GM23338 (cell line): ENCODE measurements at places on chromosomes 6 and 20. TPM values are rescaled to one million over a fixed set of nuclear protein-coding genes. Genes with fewer than 3 reads are reported as not detected.

GCLC gene
- total RNA-seq = 40.3 and 71.4 TPM in 2 replicates

OPRL1 gene
- total RNA-seq = 0.74 and 1.1 TPM in 2 replicates

CPNE5 gene
- 0.12 and 0.14 TPM in 2 replicates for total RNA-seq

DNA sequence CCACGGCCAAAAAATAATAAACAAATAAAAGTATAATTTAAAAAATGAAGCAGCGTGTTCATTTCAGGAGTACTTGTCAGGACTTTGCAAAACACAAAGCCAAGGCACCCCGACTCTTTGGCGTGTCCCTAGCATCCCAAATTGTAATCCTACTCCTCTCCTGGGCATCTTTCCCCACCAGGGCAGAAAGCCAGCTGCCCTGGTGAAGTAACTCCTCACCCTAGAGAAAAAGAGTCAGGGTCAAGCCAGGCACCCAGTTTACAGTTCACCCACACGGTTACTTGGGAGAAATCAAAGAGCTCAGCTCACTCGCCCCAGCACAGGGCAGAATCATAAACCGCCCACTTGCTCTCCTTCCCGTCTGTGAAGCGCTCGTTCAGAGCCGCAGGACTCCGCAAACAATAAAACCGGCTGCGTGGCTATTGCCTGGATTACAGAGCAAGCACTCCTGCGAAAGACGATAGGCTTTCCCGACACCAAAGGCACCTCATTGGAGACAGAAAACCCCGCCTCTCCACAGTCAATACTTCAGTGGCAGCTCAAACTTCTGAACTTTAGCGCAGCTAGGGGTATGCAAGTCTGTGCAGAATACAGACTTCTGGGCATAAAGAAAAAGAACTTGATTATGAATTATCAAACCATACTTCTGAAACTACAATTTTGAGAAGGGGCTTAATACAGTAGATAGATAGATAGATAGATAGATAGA, 73.0 kb upstream of the NHSL1 start:
- H3K4me3 ChIP-seq = peak overlapping the region; percentile 57
- no peak overlapping the region for H3K27ac ChIP-seq
- peak; percentile 88 for DNase-seq
- H3K4me1 ChIP-seq = peaks cover 44% of the 10 kb centered on the region

GRCh38 chr6:111921103-111921502, 47.9 kb upstream of the FYN start:
- peak; percentile 71 for DNase-seq
- no peaks in the 10 kb centered on the region for H3K36me3 ChIP-seq
- H3K4me3 ChIP-seq = no peak overlapping the region
- H3K27me3 ChIP-seq = no peaks in the 10 kb centered on the region

- H3K4me3 ChIP-seq = no peak overlapping the region
- no peak for DNase-seq
- no peaks in the 10 kb centered on the region; the same call in 1 of the 2 replicates for H3K4me1 ChIP-seq
- no peak overlapping the region for H3K27ac ChIP-seq
- no peaks in the 10 kb centered on the region for H3K27me3 ChIP-seq
These were observed 13.6 kb downstream of the SESN1 start for GRCh38 chr6:109081026-109081425.

GRCh38 chr6:37916675-37917074, 97.1 kb downstream of the ZFAND3 start:
- H3K27me3 ChIP-seq = no peaks in the 10 kb centered on the region
- no peak overlapping the region for H3K27ac ChIP-seq
- no peak for DNase-seq
- peaks cover 20% of the 10 kb centered on the region for H3K4me1 ChIP-seq
- no peak overlapping the region for H3K4me3 ChIP-seq
- H3K36me3 ChIP-seq = no peaks in the 10 kb centered on the region

DNA sequence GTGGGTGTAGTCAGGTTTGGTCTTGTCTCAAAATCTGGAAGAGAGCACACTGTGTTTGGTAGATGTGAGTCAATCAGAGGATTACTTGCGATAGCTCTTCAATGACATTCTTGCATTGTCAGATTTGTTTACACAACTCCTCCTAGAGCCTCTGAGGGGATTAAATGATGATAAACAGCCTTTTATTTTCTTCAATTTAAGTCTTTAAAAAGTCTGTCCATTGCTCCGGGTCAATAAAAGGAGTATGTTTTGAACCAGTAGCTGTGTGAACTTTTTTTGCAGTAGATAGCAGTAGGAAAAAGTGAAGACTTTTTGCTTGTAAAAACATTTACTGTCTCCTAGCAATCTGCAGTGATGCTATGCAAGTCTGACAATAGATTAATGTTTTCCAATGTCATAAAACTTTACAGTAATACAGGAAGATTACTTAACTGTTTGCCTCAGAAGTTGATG, 49.9 kb downstream of the GJA1 start:
- peaks cover 31% of the 10 kb centered on the region for H3K4me1 ChIP-seq
- peak; percentile 25 for DNase-seq
- H3K27ac ChIP-seq = no peak overlapping the region
- H3K4me3 ChIP-seq = no peak overlapping the region

- peak; percentile 82 for DNase-seq
- no peaks in the 10 kb centered on the region for H3K36me3 ChIP-seq
- H3K4me1 ChIP-seq = no peaks in the 10 kb centered on the region
These were observed 53.0 kb downstream of the MMUT start for GRCh38 chr6:49409951-49410542.

DNA sequence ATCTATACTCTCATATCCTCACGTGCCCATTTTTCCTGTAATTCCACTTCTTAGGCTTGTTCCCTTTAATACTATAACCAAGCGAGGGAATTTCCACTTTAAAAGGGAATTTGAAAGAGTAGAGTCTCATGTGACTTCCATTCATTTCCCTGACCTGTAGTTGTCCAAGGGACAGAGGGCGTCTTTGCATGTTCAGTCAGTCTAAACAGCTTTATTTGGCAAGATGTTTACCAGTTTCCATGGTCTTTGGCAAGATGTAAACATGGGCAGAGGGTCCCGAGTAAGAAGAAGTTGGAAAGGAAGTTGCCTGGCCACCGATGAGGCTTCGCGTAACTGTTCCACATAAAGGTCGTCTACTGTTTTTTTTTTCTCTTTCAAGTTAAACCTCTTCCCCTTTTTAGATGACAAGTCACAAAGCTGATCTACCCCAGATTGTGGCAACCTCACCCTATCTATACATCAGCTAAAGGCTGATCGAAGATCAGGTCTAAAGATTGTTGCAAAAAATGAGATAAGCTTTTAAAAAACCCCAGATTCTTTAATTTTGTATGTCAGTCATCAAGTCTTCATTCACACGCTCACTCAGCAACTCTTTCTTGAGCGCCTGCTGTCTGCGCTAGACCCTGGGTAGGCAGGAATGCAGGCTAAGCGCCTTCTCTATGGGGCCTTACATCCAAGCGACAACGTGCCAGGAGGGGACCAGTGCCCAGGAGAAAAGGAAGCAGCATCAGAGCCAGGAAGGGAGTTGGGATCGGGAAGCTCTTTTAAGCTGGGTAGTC, 31.7 kb upstream of the CCR6 start:
- H3K4me1 ChIP-seq = no peaks in the 10 kb centered on the region
- H3K4me3 ChIP-seq = no peak overlapping the region
- H3K27me3 ChIP-seq = no peaks in the 10 kb centered on the region
- peaks cover 7% of the 10 kb centered on the region for H3K36me3 ChIP-seq

CAP2 gene
- 6.7 and 9.4 TPM in 2 replicates for total RNA-seq

ENPP1 gene
- total RNA-seq = 42.6 and 46.9 TPM in 2 replicates
